ENCODE measurements at places on chromosomes 2 and 18.
A peak's percentile ranks its signal among the peaks of the same experiment; 100 is the strongest.

DNA sequence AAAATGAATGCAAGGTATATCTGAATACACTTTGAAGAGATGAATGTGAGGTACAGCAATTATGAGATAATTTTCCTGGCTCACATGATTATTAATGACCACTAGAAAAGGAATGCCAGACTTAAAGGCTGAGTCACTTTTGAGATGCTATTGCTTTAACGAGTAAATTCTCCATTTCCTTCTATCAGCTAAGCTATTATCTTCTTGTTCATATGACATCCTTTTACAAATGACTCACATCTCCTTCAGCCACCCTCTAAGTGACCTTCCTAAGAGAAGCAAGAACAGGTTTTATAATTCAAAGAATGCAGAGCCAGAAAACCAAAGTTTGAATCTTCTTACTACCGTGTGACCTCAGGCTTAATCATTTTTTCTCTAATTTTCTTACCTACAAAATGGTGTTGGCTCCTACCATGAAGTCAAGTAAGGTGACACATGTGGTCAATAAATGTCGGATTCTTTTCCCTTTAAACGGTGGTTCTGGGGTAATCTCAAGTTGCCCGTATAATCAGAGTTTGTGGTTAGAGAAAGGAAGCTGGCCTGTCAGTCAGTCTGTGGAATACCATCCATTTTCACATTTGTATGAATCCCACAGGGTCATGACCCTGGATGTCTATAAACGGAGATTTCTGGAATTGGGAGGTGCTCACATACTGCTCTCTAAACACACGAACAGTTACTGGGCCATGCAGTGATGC lies 184.0 kb upstream of the PID1 start:
- DNase-seq, result peak; percentile 82

DNA sequence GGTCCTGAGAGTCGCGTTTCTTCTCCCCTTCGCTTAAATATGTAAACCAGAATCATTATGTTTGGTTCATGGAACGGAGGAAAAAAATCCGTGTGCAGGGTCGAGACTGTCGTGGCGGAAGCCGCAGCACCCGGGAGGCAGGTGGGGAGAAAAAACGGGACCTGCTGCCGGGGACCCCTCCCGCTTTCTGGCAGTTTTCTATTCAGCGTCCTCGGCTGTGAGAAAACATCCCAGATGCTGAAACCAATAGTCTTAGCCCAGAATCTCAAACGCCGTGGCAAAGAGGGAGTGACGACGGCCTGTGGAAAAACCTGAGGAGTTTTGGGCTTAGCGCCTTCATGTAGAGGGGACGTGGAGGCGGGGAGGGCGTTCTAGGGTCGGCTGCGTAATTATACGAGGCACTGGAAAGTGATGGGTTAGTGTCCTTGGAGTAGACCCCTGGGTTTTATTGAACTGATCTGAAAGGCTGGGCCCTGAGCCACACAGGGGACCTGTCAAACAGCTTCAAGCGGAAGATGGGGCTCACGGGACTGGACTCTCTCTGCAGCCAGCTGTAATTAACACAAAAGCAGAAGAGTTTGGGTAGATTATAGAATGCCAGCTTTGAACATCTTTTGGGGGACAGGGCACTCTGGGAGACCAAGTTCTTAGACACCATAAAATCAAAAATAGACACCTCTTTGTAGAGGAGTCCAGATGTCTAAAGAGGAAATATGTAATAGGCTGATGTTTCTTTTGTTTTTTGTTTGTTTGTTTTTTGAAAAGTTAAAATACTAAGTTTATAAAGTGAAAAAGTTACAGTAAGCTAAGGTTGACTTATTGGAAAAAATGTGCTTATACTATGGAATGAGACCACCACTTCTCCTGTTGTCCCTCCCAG lies 834 bp upstream of the BUB1 start:
- DNase-seq, result peak; percentile 15

DNA sequence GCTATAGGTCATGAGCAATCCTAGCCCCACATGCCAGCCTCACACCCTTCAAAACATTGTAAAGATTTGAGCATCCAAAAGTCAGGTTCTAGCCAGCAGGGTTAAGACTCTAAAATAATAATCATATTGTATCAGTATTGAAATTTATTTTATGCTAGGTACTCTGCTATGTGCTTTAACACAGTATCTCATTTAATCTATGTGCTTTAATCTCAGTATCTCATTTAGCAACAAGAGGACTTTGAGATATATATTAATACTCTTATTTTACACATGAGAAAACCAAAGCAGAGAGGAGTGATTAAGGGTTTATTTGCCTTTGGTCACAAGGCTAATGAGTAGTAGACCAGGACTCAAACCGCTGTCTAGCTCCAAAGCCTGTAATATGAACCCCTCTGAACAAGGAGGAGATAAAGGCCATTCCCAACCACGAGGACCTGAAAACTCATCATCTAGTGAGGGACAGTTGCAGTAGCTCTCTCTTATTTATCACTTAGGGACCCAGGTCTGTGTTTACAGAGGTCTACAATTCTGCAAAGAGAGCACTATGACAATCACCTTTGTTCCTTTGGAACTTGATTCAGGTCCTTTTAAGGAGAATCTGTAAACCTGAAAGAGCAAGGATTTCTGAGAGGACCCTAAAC lies 116.5 kb upstream of the SERTAD2 start:
- DNase-seq, result peak; percentile 25

GRCh38 chr2:193712912-193713311 lies 1518.2 kb upstream of the TMEFF2 start:
- no peak for DNase-seq

DNA sequence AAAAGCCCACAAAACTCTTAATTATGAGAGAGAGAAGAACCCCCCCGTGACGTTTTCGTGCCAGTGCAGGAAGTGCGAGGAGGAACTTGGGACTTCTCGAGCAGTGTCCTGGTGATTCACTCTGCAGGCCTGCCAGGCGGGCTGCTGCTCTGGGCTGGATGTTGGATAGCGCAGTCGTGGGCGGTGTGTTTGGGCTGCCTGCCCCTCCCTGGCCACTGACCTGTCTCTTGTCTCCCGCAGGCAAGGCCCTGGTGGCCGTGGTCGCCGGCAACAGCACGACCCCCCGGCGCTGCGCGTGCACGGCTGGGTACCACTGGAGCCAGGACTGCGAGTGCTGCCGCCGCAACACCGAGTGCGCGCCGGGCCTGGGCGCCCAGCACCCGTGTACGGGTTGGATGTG lies 29.0 kb downstream of the TNFRSF11A start:
- DNase-seq, result no peak

GRCh38 chr2:239852272-239852671 lies 172.9 kb downstream of the NDUFA10 start:
- DNase-seq, result no peak

DNA sequence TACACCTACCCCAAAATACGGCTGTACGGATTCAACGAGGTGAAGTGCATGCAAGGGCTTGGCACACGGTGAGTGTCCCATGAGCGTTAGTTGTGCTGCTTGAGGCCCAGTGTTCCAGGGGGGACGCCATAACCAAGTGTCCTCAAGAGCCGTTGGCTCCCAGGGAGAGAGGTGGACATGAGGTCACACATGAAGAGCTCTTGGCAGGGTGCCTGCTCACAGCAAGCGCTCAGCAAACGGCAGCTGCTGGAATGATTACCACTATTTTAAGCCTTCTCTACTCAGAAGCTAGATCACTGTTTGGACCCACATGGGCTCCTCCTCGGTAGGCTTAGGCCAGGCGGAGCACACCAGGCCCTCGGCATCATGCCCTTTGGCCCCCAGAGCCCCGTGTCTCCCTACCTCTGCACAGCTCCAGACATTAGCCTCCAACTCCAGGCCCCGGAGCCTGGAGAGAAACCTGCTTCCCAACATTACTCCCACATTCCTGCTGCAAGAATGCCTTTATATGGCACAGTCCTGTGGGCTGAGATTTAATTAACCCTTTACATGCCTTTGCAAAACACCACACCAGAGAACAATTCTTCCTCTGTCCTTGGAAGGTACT lies 68.4 kb upstream of the PPP1CB start:
- DNase-seq, result peak; percentile 76
